MG63 (cell line): ENCODE measurements at places on chromosomes 13 and 19. TPM values are rescaled to one million over a fixed set of nuclear protein-coding genes. Genes with fewer than 3 reads are reported as not detected.
A peak's percentile ranks its signal among the peaks of the same experiment; 100 is the strongest.

Gene COX7A1
- total RNA-seq: not detected in 2 replicates

DNA sequence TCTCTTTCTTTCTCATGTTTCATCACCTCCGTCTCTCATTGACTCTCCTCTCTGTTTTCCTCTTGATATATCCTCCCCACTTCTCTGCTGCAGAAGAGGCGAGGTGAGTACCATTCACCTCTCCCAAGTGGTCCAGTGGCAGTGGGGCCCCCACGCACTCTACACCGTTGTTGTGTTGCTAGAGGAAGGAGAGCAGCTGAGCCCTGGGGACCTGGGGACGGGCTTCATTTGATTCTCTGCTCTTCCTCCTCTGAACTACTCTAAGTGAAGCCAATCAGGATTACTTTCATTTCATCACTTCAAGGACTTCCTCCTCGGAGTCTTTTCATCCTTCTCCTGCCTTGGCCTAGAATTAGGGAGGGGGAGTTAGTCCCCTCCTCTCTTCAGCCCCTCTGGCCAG, 64.6 kb downstream of the CCNE1 start:
- DNase-seq: no peak

GRCh38 chr13:102960959-102961358, 105.3 kb downstream of the SLC10A2 start:
- no peak for DNase-seq

DNA sequence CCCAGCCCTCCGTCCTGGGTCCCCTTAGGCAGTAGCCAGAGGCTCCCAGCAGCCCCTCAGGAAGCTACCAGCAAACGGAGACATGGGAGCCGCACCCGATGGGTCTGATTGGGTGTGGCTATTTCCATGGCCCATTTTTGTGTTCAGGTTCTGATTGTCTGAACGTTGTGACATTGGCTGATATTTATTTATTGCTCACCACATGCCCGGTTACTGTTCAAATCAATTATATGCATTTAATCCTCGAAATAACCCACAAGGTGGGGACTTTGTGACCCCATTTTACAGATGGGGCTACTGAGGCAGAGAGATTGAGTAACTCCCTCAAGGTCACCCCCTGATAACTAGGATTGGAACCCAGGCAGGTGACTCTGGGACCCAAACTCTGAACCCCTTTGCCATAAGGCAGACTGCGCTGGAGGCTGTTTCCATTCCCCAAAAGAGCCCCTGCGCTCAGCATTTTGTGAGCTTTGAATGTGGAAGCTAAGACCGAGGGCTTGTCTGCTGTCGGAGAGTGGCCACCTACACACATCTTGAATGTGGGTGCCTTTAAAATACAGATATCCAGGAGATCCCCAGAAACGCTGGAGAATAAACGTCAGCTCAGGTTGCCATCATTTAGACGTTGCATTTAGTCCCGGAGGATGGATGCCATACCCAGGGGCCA, 13.6 kb upstream of the MCF2L start:
- DNase-seq: no peak

GRCh38 chr19:6887316-6887715, at the start of gene ADGRE1:
ADGRE1 (plus strand) TSS chr19:6887579; CDS start chr19:6887609, 30 bp downstream.
- no peak for DNase-seq

DNA sequence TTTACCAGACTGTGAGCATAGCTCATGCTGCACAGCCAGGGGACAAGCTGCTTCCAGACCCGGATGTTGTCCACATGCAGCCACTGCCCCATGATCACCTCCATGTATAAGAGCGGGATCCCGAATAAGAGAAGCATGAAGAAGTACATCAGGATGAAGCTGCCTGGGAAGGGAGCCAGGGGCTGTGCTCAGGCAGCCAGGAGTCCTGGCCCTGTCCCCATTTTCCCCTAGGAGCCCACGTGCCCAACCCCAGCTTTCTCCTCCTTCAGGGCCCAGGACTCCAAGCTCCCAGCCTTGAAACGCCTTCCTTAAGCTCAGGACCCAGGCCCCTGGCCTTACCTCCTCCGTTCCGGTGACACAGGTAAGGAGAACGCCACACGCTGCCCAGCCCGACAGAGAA, 69.3 kb downstream of the SLC6A16 start:
- DNase-seq: no peak

GRCh38 chr19:50686310-50687032, 33.1 kb downstream of the SHANK1 start:
- DNase-seq: no peak

Gene VSTM2B
- total RNA-seq: not detected in 2 replicates

DNA sequence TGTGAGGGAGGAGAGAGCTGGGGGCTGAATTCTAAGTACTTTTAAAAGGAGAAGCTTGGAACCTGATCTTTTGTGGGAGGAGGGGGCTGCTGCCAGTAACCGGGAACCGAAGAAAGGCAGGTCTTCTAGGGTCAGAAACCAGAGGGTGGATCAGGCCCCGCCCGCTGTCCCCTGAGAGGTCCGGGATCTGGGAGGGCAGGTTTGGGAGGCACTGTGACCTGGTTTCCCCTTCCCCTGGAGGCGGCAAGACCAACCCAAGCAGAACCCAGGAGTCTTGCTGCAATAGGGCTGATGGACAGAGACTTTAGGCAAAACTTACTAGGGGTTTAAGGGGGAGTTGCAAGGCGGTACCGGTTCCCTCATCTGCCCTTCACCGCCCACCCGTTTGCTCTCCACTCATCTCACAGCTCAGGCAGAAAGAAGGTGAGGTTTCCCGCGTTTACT, 707 bp upstream of the KLK8 start:
- DNase-seq: no peak

DNA sequence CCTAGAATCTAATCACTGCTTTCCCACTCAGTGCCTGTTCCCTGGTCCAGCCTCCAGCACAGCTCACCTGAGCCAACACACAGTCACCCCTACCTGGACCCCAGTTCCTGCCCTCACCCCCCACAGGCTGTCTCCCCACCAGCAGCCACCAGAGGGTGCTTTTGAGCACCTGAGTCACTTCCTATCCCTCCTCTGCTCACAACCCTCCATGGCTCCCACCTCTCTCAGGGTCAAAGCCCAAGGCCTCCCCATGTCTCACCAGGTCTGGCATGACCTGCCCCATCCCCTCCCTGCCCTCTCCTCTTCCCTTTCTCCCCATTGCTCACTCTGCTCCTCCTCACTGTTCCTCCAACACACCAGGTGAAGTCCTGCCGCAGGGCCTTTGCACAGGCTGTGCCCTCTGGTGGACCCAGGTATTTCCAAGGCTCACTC, 7.1 kb upstream of the DPP9 start:
- DNase-seq: peak; percentile 9

GRCh38 chr19:58558066-58558622, at the start of gene UBE2M:
UBE2M (minus strand) TSS chr19:58558611; CDS start chr19:58558381, 230 bp downstream.
- no peak for DNase-seq

Gene HTR2A
- not detected in 2 replicates for total RNA-seq

GRCh38 chr19:52659013-52659412, 20.9 kb upstream of the ZNF83 start:
- DNase-seq: no peak

Gene SACS
- total RNA-seq: 32.1 and 51.2 TPM in 2 replicates

DNA sequence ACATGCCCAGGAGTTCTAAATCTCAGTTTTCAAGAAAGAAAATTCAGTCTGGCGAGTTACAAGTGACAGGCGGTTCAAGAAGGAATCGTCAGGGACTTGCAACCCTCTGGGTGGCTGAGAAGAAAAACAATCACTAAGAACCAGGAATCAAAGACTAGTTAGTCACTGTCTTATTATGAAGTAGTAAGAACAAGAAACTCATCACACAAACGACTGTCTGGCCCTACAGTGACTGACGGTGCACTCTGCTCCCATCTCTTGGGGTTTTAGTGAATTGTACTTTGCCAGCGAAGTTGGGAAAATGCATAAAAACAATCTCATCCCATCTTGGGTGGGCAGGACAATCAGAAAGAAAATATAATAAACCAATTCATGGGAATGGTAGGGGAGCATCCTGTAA, 63.7 kb upstream of the SACS start:
- DNase-seq: no peak

Gene STOML3
- not detected in 2 replicates for total RNA-seq

Gene NTN5
- total RNA-seq: not detected in 2 replicates

DNA sequence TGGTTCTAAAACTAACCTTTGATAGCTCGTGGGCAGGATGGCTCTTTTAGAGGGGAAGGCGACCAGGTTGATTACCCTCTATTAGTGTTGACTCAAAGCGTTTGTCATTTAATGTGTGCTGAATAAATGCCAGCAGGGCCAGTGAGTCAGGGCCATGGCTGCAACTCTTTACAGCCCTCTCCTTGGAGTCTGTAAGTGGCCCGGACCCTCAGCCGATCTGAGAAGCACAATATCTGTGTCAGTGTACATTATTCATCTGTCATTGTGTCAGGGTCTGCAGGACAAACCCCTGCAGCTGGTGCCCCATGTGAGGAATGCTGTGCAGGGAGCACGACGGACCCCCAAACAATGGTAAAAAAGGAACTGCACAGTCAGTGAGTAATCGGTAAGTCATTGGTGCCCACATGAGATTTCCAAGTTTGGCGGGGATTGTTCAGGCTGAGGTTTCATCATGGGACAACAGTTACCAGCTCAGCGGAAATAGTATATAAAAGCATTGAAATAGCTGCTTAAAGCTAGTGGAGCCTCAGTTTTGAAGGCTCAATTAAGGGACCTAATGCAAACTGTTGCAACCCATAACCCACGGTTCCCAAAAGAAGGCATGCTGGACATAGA, 139.1 kb downstream of the ZNF675 start:
- peak; percentile 38 for DNase-seq

DNA sequence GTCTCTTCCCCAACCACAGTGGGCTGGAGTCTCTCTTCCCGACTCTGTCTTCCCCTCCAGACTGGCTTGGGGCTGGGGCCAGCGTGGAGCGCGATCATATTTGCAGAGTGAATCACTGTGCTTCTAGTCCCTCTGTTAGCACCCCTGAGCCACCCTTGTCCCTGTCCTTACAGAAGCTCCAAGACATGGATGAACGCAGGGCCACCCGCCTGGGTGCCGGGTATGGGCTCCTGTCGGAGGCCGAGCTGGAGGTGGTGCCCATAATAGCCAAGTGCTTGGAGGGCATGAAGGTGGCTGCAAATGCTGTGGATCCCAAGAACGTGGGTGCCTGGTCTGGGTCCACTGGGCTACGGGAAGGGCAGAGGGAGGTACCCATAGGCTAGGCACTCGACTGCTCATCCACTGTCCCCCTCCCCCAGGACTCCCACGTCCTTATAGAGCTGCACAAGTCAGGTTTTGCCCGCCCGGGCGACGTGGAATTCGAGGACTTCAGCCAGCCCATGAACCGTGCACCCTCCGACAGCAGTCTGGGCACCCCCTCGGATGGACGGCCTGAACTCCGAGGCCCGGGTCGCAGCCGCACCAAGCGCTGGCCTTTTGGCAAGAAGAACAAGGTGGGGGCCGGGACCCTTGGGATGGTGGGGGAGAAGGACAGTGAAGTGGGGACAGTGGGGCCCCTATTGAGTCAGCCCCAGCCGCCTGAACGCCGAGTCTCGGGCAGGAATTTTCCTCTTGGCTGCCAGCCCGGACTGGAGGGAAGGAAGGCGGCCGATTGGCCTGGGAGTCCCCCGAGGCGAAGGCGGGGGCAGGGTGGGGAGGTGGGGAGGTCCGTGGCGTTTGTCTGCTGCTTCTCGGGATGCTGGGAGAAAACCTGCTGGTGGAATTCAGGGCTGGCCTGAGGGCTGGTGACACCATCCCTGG, 5.2 kb downstream of the TRIP10 start:
- DNase-seq: no peak

- no peak for DNase-seq
These were observed 537.4 kb downstream of the SLITRK6 start for GRCh38 chr13:85261757-85262346.

Gene PSG4
- total RNA-seq: not detected in 2 replicates

Gene NACC1
- total RNA-seq: 44.6 and 96.4 TPM in 2 replicates

Gene HCN2
- 0.46 TPM in 1 of 2 replicates, not detected in the other for total RNA-seq

- DNase-seq: no peak
These were observed 6.9 kb upstream of the JUNB start for GRCh38 chr19:12784394-12784870.

GRCh38 chr19:13984875-13985741, 21.0 kb downstream of the RFX1 start:
- no peak for DNase-seq

DNA sequence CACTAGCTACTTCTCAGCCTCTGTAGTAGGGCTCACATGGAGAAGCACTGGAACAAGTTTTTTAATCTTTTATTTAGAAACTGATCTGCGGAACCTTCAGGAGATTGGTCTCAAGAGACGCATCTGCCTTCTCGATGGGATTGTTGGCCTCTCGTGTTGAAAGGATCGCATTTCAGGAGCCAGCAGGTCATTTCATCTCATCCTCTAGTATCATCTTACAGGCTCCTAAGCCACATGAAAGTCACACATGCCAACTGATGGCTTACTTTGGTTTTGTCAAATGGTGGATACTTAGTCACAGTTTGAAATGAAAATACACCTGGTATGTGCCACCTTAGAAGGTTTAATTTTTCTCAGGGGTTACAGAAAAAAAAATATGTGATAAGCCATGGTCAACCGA, 1703.6 kb downstream of the EFNB2 start:
- no peak for DNase-seq

Gene ZNF808
- 6.2 and 31.2 TPM in 2 replicates for total RNA-seq

GRCh38 chr13:82962397-82962796, 919.9 kb downstream of the SLITRK1 start:
- no peak for DNase-seq

- DNase-seq: peak; percentile 1
These were observed 95.5 kb upstream of the KLHL1 start for GRCh38 chr13:70203661-70204229.

GRCh38 chr13:20394506-20394905, 131.2 kb downstream of the CRYL1 start:
- no peak for DNase-seq

GRCh38 chr19:10517361-10517759, at the start of gene S1PR5:
S1PR5 (minus strand) TSS chr19:10517447; CDS start chr19:10515011, 2,436 bp downstream.
- peak; percentile 28 for DNase-seq

DNA sequence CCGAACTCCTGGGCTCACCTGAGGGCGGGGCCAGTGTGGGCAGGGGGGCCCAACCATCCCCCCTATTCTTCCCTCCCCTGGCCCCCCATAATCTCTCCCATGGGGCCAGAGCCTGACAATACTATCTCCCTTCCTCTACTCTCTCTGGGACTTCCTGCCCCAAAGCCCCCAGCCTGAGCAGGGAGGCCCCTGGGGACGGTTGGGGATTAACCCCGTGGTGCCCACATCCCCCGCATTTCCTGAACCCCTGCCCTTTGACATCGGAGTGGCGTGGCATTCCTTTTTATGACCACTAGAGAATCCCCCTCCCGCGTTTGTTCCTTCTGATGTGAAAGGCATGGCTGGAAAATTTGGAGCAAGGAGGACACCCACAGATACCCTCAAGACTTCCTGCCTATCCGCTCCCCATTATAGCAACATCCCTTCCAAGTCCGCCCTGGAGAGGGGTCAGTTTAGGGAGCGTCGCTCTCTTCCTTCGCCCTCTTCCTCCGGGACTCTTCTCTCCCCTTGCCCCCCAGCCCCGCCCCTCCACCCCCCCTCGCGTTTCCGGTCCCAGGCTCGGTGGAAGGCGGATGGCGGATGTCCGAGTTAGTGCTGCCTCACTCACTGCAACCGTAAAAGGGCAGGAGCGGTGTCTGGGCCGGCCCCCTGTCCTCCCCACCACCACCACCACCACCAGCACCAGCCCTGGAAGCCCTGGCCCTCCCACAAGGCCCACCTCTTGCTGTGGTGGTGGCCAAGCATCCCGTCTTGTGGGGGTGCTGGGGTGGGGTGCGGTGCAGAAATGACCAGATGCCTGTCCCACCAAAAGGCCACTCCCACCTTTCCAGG, 1.8 kb downstream of the VASP start:
- DNase-seq: peak; percentile 80

GRCh38 chr13:50468849-50469669, 374.4 kb downstream of the DLEU7 start:
- DNase-seq: no peak

GRCh38 chr19:44677019-44677811, 5.9 kb downstream of the CEACAM19 start:
- peak; percentile 39 for DNase-seq

Gene CEACAM8
- total RNA-seq: not detected in 2 replicates

Gene GNG7
- total RNA-seq: 0.20 TPM in 1 of 2 replicates, not detected in the other

- DNase-seq: no peak
These were observed 2.8 kb downstream of the ARID3A start for GRCh38 chr19:928471-929202.
